ENCODE measurements at places on chromosomes 12 and 14.

DNA sequence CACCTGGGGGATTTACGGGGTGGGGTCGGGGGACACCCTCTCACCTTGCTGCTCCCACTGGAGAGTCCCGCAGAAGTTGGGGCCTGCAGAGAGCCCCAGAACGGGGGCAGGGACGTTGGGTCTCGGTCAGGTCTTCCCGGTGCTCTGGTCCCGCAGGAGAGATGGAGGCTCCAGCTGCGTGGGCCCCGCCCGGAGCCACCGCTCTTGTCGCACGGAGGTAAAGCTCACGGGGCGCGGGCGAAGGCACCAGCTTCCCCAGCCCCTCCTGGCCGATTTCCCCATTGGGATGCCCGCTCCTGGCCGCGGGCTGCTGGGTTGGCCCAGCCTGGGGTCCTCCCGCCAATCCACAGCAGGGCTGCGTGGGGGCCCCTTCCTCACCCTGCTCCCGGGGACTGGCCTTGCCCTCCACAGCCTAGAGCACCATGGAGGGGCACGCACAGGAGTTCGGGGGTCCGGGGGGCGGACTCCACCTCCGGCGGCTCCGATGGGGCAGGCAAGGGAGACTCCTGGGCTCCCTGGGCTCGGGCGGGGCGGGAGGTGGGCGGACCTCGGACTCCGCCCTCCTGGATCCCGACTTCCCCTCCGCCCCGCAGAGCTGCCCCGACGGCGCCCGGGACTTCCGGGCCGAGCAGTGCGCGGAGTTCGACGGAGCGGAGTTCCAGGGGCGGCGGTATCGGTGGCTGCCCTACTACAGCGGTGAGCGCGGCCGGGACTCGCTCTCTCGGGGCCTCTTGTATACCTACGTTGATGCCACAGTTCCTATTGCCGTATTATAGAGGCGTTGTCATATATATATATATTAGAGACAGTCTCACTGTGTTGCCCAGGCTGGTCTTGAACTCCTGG is 8.4 kb downstream of the PAPLN start:
- peak; percentile 84 for DNase-seq

DNA sequence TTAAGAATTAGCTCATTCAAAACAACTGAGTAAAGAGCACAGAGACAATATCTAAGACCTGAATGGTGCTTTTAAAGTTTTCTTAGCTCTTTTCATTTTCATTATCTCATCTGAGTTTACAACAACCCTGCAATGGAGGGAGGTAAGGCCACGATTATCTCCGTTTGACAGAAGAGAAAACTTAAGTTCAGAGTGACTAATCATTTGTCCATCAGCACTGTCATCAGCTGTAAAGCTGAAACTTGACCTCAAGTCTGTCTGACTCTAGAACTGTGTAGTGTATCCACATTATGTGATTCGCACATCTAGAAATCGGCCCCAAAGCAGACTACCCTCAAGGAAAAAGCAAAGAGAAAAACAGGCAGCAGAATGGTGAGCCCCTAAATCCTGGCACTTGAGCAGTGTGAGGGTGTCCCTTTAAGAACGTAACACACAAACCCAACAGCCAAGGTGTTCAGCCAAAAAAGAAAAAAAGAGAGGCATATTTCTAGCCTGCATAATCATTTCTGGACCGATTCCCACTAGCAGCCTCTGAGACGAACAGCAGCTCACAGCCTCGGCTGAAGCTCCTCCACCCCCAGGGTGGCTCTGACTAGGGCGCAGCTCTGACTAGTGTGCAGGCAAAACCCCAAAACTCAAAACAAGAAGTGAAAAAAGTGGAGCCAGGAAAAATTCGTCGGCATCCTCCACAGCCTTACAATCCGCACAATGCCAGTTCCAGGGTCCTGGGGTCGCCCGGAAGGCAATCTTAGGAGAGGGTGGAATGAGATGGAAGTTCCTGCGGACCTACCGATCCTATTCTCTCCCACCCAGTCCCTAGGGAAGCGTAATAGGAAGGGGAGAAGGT is 1.6 kb downstream of the STXBP6 start:
- DNase-seq: peak; percentile 29

DNA sequence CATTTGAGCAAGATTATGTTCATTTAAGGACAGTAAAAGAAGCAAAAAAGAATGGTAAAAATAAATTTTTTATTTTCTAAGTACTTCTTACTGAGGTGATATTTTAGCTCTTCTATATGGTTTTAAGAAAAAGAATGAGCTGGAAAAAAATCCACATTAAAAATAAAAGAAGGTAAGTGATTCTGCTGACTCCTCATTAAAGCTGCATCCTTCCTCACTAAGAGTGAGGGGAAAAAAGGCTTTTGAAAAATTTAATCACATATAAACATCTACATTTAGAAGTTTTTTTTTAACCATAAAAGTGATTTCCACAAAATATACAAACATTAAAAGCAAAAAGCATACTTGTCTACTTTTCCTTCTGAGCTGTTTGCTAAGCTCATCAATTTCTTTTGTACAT is 28.3 kb upstream of the FBLN5 start:
- DNase-seq: no peak

DNA sequence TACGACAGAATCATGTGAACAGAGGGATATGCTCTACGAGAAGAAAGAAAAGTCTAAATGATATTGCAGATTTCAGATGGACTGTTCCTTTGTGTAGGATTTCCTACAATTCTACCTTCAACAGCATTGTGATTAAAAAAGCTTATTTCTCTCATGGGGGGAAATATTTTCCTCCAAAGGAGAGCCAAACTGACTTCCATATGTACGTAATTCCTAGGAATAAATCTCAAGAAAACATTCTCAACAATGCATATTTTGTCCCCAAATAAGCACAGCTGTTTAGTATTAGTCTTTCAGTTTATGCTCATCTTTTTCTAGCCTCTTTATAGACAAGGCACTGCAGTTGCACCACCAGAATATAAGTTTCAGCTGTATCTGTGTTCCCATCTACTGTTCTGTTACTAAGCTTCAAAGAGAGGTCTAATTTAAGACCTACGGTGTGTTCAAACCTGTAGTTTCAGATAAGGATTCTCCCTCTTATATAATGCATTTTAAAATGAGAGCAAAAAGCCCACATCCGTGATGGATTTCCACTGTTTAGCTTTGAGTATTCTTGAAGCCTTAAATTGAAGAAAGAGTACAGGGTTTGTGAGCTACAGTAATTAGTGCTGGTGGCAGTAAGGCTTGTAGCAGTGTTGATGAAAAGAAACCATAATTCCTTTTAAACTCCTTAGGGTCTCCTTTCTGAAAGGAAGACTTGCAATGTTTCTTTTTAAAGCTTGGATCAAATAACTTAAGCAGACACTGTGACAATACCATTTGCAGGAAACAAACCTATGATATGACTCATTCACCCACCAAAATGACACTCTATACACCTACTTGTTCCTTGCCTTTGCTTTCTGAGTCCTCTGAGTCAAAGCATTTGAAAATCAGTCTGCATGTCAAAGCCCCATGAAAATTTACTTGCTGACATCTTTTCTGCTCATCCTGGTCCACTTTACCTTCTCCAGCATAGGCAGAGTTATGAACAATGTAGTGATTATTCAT is 754.1 kb downstream of the NOVA1 start:
- no peak for DNase-seq

GRCh38 chr12:12460935-12461922 is 101.4 kb downstream of the DUSP16 start:
- no peak for DNase-seq
